CD4-positive, alpha-beta T cell treated with Interleukin-4 for 4 hours (primary cell): ENCODE measurements at places on chromosomes 4 and X.

DNA sequence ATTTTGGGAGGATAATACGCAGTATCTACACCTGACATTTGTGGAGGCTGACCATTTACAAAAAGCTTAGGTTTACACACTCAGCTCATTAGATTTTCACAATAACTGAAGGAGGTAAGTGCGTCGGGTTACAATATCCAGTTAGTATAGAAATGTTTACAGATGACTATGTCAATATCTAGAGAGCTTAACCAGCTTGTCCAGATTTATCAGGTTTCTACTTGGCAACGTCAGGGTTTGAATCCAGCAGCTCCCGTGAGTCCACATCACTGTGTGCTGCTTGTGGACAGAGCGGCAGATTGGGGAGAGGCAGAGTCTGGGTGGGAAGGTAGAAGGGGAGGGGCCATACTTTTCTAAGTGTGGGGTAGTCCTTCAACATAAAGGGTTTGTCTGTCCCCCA lies 28.3 kb downstream of the ARHGAP10 start:
- DNase-seq = no peak

- no peak for DNase-seq
Measured at GRCh38 chrX:119375561-119375960, 23.6 kb upstream of the SLC25A43 start.

GRCh38 chrX:48937054-48937907 lies 18.5 kb upstream of the PIM2 start:
- DNase-seq = peak; percentile 92

DNA sequence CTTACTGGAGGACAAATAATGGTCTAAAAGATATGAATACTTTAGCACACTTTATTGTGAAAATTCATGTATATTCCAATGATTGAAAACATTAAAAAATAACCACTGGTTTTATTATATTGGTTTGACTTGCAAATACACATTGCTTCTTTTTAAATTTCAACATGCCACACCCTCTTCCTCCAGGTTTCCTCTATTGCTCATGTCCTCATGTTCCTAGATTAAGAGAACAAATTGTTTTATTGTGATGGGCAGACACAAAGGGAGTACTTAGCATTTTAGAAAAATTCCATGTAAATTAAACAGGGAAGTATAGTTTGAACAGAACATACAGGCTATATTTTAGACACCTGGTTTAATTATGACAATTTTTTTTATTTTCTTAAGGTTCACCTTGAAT lies 230.6 kb upstream of the GPRIN3 start:
- no peak for DNase-seq

- peak; percentile 90 for DNase-seq
Measured at GRCh38 chr4:153497091-153497531, 31.0 kb downstream of the TMEM131L start.

DNA sequence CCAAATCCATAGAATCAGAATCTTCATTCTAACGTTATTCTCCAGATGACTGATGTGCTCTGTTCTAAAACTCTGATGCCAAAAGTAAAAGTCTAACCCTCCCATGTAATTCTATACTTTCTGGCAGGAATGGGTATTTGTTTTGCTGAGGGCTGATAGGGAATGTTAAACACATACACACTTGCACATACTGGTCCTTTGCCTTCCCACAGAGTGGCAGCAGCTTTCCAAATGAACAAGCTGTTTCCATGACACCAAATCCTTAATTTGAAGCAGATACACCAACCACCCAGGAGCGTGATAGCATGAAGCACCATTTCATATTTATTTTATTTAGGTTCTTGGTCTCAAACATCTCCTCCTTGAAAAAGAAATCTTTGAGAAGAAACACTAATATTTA lies 155.5 kb upstream of the PRDX4 start:
- no peak for DNase-seq

- peak; percentile 81 for DNase-seq
Measured at GRCh38 chrX:119791437-119792231, at the start of gene RPL39. Gene RPL39 (minus strand): TSS chrX:119791630. CDS start chrX:119791576, 54 bp downstream.

DNA sequence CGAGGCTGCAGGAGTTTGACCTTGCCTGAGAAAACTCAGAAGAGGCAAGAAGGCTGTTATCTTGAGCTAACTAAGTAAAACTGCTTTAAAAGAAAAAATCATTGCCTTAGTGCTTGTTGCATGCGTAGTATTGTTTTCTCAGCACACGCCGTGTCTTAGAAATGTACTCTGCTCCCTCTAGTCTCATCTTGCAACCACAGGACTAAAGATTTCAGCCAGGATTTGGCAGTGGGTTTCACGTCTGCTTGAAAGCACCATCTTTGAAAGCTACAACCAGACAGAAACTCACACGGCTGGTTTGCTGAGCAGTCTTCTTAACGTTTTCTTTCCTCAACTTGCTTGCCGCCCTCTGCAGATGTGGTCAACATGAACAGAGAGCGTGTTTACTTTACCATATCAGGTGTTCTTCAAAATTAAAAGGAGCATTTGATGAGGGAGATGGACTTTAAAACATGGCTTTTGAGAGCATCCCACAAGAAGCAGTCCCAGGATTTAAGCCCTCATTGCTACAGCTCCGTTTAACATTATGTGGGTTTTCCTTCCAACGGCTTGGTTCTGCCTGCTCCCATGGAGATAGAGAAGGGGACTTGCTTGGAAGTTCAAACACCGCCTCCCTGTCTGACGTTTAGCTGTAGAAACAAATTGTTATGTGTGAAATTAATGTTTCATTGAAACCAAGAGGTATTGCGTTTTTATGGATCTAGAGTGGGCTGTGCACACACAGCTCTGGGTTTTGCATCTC lies 3.4 kb downstream of the SORCS2 start:
- DNase-seq = no peak
